Pancreas (tissue), 10 donors: ENCODE measurements at places on chromosomes 2 and 18. TPM values are rescaled to one million over a fixed set of nuclear protein-coding genes. Genes with fewer than 3 reads are reported as not detected.

The VWA3B gene
- not detected for total RNA-seq

- H3K36me3 ChIP-seq, result no peaks in the 10 kb centered on the region
- no peak for DNase-seq
- no peaks in the 10 kb centered on the region for H3K4me1 ChIP-seq
These were observed 192.8 kb upstream of the ZNF521 start for GRCh38 chr18:25544546-25545287.

GRCh38 chr18:49119401-49119800 lies 168.6 kb upstream of the SMAD7 start:
- H3K4me1 ChIP-seq, result no peaks in the 10 kb centered on the region
- DNase-seq, result no peak
- H3K36me3 ChIP-seq, result no peaks in the 10 kb centered on the region
- no peaks in the 10 kb centered on the region for H3K27me3 ChIP-seq
- H3K4me3 ChIP-seq, result no peak overlapping the region
- no peak overlapping the region for H3K27ac ChIP-seq

DNA sequence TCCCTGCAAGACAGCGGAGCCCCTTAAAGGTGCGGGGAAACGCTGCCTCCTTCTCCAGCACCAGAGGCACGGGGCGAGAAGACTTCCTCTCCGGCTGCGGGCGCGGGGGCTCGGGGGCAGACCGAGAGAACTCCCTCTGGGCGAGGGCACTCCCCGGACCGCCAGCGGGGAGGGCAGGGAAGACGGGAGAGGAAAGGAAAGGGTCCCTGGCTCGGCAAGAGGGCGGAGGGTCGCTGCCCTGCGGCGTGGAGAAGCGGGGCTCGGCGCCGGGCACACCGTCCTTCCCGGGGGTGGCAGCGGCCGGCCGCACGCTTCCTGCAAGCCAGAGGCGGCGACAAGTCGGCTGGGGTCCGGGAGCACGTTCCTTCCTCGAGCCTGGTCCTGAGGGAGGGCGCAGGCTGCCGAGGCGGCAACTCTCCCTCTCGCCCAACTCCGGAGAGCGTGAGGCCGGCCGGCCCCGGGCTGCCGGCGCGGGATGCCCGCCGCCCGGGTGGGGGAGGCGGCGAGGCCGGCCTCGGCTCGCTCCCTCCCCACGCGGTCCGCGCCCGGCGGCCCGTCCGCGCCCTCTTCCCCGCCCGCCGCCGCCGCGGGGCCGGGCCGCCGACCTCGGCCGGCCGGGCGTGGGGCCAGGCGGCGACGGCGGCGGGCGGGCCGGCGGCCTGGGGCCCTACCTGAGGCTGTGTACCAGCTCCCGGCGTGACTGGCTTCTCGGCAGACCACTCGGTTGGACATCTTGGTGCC lies 1.1 kb downstream of the MEMO1 start:
- H3K27ac ChIP-seq, result peak overlapping the region; percentile 73
- no peaks in the 10 kb centered on the region for H3K27me3 ChIP-seq
- DNase-seq, result peak; percentile 41
- peaks cover 32% of the 10 kb centered on the region for H3K4me1 ChIP-seq

GRCh38 chr2:9105601-9106337 lies 100.8 kb upstream of the ASAP2 start:
- no peaks in the 10 kb centered on the region for H3K36me3 ChIP-seq
- no peak for DNase-seq
- H3K27me3 ChIP-seq, result no peaks in the 10 kb centered on the region
- H3K27ac ChIP-seq, result no peak overlapping the region

DNA sequence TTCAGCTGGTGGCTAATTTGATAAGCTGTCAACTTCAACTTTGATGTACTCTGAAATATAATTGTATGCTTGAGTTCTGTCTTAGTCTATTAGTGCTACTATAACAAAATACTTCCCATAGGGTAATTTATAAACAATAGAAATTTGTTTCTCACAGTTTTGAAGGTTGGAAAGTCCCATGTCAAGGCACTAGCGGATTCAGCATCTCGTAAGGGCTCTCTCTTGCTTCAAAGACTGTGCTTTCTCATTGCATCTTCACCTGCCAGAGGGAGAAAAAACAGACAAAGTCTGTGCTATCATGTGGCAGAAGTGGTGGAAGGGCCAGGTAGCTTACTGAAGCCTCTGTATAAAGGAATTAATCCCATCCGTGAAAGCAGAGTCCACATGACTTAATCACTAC lies 409.2 kb downstream of the CDH7 start:
- H3K27ac ChIP-seq, result no peak overlapping the region
- H3K4me3 ChIP-seq, result no peak overlapping the region
- H3K4me1 ChIP-seq, result no peaks in the 10 kb centered on the region
- DNase-seq, result no peak

GRCh38 chr2:120503793-120504571 lies 158.0 kb downstream of the INHBB start:
- H3K36me3 ChIP-seq, result no peaks in the 10 kb centered on the region
- H3K27ac ChIP-seq, result no peak overlapping the region
- no peak for DNase-seq
- H3K4me3 ChIP-seq, result no peak overlapping the region

- no peaks in the 10 kb centered on the region for H3K27me3 ChIP-seq
- H3K4me1 ChIP-seq, result peaks cover 4% of the 10 kb centered on the region
- DNase-seq, result no peak
- H3K4me3 ChIP-seq, result no peak overlapping the region
- H3K27ac ChIP-seq, result no peak overlapping the region
- no peaks in the 10 kb centered on the region for H3K36me3 ChIP-seq
These were observed 73.6 kb downstream of the NPAS2 start for GRCh38 chr2:100893392-100894104.

DNA sequence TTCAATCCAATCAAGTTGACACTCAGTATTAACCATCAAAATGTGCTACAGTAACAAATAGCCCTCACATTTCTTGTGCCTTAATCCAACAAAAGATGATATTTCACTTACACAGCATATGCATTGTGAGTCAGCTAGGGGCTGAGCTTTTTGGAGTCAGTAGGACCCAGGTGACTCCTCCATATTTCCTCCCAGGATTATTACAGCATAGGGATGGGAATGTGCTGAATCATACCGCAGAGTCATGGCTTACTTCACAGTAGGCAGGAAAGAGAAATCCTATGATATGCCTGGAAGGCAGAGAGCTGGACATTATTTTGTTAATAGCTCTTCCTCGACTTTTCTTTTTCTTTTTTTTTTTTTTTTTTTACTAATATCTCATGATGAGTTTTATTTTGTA lies 153.3 kb downstream of the TMEM182 start:
- no peaks in the 10 kb centered on the region for H3K36me3 ChIP-seq
- H3K27me3 ChIP-seq, result no peaks in the 10 kb centered on the region
- no peak for DNase-seq
- no peak overlapping the region for H3K4me3 ChIP-seq
- H3K27ac ChIP-seq, result no peak overlapping the region

- no peaks in the 10 kb centered on the region for H3K4me1 ChIP-seq
- H3K4me3 ChIP-seq, result no peak overlapping the region
- no peak overlapping the region for H3K27ac ChIP-seq
- H3K27me3 ChIP-seq, result no peaks in the 10 kb centered on the region
- H3K36me3 ChIP-seq, result no peaks in the 10 kb centered on the region
- DNase-seq, result no peak
These were observed 54.8 kb upstream of the CCDC141 start for GRCh38 chr2:179104736-179105135.

The SKA1 gene
- total RNA-seq, result 0.28 TPM

DNA sequence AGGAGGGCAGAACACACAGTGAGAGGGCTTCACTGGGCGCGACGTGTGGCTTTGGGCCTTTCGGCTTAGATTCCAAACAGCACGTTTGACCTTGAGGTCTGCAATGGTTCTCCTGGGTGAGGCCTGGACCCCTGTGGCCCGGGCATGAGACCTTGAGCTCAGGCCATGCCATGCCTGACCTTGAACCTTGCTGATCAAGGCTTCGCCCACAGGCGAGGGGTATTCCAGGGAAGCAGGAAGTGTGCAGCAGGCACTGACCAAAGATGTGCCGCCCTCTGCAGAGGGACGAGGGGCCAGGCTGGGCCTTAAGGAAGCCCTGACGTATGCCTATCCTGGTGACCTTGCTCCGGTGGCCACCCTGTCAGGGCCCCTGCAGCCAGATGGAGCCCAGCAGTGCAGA lies 178.3 kb upstream of the HDAC4 start:
- H3K4me1 ChIP-seq, result no peaks in the 10 kb centered on the region
- H3K27me3 ChIP-seq, result no peaks in the 10 kb centered on the region
- DNase-seq, result no peak

The SKOR2 gene
- total RNA-seq, result not detected

The SPP2 gene
- not detected for total RNA-seq

The SOCS6 gene
- 18.8 TPM for total RNA-seq
